GM06990 (cell line): ENCODE measurements at places on chromosomes 1 and 21.
A peak's percentile ranks its signal among the peaks of the same experiment; 100 is the strongest.

DNA sequence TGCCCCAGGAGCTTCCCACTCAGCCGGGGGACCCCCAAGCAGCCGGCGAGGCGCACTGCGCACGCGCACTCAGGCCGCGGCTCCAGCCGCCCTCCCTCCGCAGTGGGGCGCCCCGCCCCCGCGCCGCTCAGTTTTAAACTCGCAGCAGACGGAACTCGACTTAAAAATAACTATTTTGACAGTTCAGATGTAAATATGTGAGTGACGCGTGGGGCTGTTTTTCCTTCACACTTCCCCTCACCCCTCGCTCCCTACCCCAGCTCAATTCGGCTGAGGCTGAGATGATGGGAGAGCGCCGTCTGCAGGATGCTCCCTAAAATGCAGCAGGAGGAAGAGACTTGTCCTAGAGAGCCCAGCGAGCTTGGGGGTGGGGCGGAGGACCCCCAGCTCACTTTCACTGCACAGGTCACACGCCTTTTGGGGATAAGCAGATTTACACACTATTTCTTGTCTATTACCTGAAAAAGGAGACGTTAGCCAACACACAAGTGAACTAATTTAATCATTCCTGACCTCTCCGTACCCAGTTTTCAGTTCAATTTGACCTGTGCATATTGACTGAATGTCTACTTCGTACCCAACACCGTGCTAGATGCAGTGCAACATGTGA lies 8.9 kb upstream of the LEMD1 start:
- DNase-seq, result peak; percentile 79

GRCh38 chr1:159936273-159936904 lies 9.0 kb downstream of the IGSF9 start:
- peak; percentile 65 for DNase-seq

DNA sequence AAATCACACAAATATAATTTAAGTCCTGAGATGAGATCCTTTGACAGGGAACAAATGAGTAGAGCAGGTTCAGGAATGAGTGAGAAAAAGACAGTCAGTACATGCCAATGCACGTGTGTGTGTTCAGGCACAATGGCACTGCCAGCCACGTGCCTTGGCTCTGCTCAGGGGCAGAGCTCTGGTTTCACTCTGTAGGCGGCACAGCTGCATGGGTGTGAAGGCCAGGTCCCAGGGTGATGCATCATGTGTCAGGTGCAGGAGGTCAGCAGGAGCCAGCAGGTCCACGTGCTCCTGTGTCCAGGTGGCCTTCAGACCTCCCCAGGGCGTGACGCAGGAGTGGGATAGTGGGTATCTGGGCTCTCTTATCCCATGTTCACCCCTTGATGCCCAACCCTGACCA lies 386.1 kb downstream of the KCNH1 start:
- no peak for DNase-seq

- DNase-seq, result no peak
Observed at GRCh38 chr1:31368611-31369107, 4.2 kb downstream of the FABP3 start.

GRCh38 chr1:64923294-64923718 lies 43.0 kb downstream of the JAK1 start:
- no peak for DNase-seq

GRCh38 chr1:1079408-1080121 lies 5.5 kb upstream of the RNF223 start:
- DNase-seq, result peak; percentile 59

GRCh38 chr1:7435276-7436055 lies 335.6 kb upstream of the VAMP3 start:
- no peak for DNase-seq

- peak; percentile 6 for DNase-seq
Observed at GRCh38 chr1:95145493-95145892, 28.3 kb downstream of the TLCD4 start.

GRCh38 chr1:154745286-154745731 lies 124.8 kb downstream of the KCNN3 start:
- DNase-seq, result no peak

- peak; percentile 8 for DNase-seq
Observed at GRCh38 chr1:44377925-44378784, 23.1 kb upstream of the ERI3 start.

DNA sequence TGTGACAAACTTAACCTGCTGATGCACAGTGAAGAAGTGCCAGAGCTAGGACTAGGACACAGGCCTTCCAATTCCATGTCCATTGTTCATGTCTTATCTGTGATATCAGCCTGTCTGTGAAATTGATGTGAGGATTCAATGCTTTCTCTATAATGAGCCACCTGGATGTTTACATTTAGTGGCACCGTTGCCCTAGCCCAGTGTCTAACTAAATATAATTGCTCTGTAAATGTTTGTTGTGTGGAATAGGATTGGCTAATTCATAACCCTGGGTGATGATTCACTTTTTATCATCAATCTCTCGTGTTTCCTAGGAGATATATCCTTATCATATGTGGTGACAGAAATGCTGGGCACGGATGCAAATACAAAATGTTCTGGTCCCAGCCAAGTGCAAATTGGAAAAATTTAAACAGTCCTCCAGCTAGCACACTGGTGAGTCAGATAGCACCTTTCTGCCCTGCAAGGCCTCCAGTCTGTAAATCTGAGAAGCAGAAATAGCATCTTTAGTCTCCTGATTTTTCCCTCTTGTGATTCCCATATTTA lies 46.9 kb upstream of the GNG12 start:
- no peak for DNase-seq

DNA sequence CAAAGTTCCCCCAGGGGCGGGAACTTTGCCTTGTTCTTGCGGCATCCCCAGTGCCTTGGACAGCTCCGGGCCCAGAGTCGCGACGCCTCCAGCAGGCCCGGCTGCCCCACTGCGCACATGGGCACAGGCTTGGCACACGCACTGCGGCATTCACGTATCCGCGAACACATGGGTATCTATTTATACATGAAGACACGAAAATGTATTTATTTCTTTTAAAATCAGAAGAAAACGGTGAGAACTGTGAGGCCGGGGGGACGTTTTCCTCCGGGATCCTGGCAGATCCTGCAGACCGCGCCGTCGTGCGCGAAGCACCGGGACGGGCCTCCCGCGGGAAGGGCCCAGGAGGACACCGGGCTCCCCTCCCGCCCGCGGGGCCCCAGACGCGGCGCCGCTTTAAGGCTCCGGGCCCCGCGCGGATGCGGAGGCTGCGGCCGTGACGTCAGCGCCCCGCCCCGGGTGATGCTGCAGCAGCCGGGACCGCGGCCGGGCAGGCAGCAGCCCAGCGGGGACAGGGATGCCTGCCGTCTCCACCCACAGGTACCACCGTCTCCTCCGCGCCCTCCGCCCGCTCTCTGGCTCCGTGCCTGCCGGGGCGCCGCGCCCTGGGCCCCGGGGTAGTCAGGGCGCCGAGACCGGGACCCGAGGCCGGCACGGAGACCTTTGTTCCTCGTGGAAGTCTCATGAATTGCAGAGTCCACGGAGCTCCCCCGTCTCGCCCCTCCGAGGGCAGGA lies at the start of gene SLC45A1:
TSS of gene SLC45A1 (plus strand) at position 468 of the 735 bp plus-strand sequence. CDS start 6,216 bp downstream, outside the sequence.
- DNase-seq, result peak; percentile 64

DNA sequence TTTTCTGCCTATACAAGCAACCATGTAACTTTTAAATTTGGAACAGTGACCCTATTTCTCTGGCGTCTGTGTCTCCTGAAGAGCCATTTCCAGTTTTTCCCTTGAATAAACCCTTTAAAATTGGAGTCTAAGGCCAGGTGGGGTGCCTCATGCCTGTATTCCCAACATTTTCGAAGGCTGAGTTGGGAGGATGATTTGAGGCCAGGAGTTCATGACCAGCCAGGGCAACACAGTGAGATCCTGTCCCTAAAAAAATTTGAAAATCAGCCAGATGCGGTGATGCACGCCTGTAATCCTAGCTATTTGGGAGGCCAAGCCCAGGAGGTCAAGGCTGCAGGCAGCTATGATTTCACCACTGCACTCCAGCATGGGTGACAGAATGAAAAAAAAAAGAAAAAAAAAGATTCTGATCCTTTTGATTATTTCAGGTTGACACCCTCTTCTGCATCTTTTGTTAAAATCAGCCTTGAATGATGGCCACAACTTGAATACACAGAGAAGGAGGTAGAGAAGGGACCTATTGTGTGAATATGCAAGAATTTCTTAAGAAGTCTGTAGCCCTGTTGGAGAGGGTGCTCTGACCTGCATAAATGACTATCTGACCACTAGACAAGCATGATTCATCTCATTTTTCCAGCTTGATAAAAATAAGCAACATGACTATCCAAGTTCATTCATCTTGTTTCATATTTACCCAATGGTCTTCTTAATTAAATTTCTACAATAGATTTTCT lies 40.2 kb upstream of the PARP1 start:
- no peak for DNase-seq

GRCh38 chr1:225865514-225865913 lies 16.7 kb downstream of the TMEM63A start:
- no peak for DNase-seq
